Hematopoietic multipotent progenitor cell treated with erythropoietin and hydrocortisone succinate and interleukin-3 and kit ligand, for 4 days (in vitro differentiated cells): ENCODE measurements at places on chromosomes 5 and 9.
A peak's percentile ranks its signal among the peaks of the same experiment; 100 is the strongest.

DNA sequence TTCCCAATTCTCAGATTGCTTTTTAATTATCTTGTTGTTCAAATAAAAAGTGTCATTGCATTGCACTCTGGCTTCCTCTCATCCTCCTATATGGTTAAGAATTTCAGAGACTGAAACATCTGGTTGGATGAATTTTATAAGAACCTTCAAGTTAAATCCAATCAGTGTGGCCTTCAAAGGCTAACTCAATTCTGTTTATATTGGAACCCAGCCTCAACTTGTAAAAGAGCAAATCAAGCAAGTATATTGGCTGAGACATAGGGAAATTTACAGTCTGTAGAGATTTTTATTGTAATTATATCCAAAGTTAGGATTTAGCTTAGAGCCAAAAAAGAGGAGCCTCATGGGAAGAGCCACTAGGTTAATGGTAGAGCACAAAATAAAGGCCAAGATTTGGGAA is 159.9 kb upstream of the FER start:
- DNase-seq: no peak

DNA sequence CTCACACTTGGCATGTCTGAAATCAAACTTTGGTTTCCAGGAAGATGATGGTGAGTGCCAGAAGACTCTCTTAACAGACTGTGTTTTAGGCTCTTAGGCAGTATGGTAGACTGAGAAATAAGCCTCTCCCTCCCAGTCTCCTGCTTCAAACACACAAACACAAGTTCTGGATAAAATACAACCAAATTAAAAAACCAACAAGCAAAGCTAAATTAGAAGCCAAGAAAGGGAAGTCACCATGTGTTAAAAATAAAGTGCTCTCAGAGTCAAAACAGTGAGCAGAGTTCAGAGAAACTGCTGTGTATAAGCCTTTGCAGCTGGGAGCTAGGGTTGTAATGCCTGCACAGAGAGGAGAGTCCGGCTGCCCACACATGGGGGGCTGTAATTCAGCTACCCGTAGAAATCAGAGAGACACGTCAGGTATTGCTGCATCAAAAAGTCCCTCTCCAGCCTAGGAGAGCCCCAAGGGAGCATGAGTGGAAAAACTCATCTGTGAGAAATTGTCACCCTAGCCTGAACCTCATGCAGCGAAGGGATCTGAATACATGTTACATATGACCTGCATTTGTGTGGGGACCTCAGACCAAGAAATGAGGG is 62.6 kb downstream of the ANGPTL2 start:
- DNase-seq: no peak

- DNase-seq: no peak
Observed at GRCh38 chr5:17455942-17456341, 42.1 kb upstream of the TAF11L2 start.

DNA sequence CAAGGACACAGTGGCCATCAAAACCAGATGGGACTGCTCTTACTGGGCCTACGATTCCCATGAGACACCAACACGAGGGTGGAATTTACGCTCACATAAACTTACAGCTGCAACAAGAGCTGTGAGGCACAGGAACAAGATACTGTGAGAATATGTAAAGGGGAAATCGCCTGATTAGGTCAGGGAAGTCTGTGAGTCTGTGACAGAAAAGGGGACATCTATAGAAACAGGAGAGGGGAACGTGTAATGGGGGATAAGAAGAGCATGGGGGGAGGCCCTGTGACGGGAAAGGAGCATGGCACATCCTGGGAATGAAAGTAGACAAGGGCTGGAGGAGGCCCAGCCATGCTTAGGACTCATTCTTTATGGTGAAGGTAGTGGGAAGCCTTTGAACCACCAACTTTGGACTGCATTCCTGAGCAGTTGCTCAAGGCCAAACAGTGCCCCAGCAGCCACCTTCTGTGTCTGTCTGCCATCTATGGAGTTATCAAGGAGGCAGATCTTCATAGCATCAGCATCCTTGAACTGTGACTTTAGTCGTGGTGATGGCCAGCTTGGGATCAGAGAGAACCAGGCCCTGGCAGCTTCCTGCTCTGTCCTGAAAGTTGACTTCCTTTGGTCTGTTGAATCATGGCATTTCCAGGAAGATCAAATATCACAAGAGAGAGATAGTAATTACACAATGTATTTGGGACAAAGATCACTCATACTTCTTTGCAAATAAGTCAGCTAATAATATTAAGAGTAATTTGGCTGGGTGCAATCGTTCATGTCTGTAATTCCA is 87.9 kb upstream of the FAM169A start:
- DNase-seq: no peak

DNA sequence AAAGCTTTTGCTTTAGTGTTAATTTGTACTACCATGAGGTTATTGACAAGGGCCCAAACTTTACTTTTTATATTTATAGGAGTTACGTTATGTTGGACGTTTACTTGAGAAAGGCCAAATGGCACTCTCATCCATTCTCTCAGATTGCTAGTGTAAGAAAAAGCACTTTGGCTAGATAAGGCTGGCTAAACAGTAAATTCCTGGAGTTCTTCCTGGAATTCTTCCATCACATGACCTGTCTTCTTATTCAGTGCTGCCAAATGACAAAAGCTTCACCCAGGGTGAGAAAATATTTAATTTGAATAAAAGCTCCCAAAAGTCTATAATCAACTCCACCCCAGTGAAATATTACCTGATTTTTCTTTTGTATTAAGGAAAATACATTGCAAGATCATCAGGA is 1568.9 kb upstream of the ACO1 start:
- no peak for DNase-seq

DNA sequence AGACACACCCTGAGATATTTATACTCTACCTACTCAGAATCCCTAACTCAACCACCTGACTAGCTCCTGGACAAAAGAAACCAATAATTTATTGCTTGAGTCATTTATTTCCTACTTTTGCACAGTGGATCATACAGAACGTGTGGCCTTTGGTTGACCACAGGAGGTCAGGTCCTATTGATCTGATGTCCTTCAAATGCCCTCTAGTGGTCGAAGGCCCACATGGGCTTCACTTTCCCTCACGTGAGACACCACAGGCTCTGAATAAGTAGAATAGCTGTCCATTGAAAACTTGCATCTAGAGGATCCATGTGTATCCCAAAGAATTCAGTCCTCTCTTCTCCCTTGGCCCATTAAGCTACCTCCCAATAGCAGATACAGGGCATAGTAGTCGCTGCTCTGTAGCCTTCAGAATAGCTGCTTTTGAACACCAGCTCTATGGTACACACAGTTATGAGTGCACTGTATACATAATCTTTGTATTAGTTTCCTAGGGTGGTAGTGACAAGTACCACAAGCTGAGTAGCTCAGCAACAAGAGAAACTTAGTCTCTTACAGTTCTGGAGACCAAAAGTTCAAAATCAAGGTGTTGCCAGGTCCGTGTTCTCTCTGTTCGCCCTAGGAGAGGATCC is 177.6 kb upstream of the SMARCA2 start:
- DNase-seq: peak; percentile 71

GRCh38 chr5:93874491-93874890 is 133.1 kb upstream of the POU5F2 start:
- DNase-seq: no peak

- DNase-seq: peak; percentile 89
Observed at GRCh38 chr5:122182491-122182921, 53.2 kb downstream of the ZNF474 start.

GRCh38 chr5:65244031-65244430 is 237.7 kb downstream of the ADAMTS6 start:
- no peak for DNase-seq

GRCh38 chr5:16921211-16921610 is 14.9 kb downstream of the MYO10 start:
- DNase-seq: no peak

DNA sequence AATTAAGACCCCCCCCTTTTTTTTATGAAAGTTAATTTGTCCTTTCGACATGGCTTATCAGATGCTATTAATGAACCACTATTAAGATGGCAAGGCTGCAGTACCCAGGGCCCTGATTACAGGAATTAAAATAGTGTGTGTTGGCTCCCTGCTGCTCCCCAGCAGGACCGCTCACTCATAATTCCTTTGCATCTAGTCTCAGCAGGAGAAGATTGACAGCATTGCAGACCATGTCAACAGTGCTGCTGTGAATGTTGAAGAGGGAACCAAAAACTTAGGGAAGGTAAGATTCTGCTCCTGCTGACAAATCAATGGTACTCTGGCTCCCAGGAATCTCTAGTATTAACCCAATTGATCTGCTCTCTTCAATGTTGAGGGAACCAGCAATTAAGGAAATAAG is 61.0 kb downstream of the STX17 start:
- no peak for DNase-seq

GRCh38 chr5:102223542-102224477 is 72.3 kb downstream of the SLCO4C1 start:
- DNase-seq: peak; percentile 83

- no peak for DNase-seq
Observed at GRCh38 chr5:105460721-105461120, 1898.1 kb upstream of the NUDT12 start.

GRCh38 chr5:135112008-135112725 is 78.1 kb upstream of the PITX1 start:
- no peak for DNase-seq

GRCh38 chr5:139760066-139761056 is 35.2 kb upstream of the PSD2 start:
- no peak for DNase-seq

GRCh38 chr9:98230789-98231188 is 24.7 kb downstream of the TBC1D2 start:
- no peak for DNase-seq

DNA sequence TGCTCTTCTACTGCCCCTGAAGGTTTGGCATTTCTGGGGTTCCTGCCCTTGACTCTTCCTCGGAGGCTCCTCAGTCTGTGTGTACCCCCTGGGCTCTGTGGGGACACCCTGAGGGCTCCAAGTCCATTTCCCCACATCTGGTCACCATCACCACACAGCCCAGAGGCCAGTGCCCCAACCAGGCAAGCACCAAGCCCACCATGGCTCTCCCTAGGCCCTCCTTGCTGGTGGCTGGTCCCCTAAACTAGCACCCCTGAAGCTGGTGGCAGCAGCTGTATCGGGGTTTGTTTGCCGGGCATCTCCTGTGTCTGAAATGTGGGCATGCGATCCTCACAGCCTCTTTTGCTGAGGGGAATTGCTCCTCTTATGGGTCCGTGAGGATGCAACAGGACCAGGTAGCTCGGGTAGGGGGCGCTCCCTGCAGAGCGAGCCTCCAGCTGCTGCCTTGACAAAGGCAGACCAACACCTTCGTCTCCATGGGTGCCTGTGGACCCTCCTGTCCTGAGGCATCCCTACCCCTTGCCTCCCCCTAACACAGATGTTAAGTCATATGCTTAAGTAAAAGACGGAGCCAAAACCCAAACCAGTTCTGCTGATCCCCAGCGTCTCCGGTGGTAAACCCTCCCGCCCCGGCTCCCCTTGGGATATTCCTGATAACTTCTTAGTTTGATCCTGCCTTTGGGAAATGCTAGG is 138.9 kb upstream of the IRX4 start:
- DNase-seq: no peak

DNA sequence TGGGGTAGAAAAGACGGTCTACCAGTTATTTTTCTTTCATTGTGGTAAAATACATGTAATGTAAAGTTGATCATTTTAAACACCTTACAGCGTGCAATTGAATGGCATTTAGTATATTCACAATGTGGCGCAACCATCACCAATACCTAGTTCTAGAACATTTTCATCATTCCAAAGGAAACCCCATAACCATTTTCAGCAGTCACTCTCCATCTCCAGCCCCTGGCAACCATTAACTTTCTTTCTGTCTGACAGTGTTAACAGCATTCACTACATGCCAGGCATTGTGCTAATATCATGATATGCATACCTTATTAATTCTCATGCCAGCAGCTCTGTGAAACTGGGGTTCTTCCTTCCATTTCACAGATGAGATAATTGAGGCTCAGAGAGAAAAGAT is 32.0 kb downstream of the PTGS1 start:
- DNase-seq: no peak

DNA sequence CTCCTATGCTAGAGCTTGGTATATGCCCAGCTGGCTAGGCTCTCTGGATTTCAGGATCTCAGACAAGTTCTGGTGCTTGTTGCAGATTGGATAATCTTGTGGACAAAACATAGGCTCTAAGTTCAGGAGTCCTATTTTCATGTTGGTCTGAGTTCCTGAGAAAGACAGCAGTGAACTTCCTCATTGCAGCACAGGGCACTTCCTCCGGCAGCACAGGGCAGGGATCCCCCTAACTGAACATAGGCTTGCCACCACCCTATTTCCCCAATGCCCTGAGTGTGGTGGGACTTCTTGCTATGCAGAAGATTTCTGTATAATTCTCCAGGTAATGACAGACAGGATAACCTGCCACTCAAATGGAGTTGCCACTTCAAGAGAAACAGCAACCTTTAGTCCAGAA is 220.1 kb downstream of the PIK3R1 start:
- DNase-seq: peak; percentile 72

GRCh38 chr9:83355024-83355444 is 183.2 kb downstream of the FRMD3 start:
- DNase-seq: peak; percentile 13

GRCh38 chr5:97547999-97548738 is 365.1 kb upstream of the RIOK2 start:
- DNase-seq: peak; percentile 57

- no peak for DNase-seq
Observed at GRCh38 chr5:34503379-34504253, 152.5 kb upstream of the RAI14 start.

DNA sequence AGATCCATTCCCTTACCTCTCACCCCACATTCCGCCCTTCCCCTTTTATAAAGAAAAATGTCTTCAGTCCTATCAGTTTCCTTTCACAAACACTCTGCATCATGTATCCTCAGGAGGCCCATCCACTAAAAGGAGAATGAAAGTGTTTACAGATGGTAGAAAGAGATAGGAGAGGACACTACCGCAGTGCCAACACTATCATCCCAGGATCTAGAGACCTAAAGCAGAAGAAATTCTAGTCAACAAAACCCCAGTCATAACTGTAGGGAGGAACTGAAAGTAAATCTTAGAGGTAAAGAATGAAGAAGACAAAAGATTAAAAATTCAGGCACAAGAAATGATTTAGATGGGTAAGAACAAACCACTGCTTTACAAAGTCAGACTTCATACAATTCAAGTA is 114.1 kb downstream of the MLLT3 start:
- DNase-seq: peak; percentile 70

- DNase-seq: no peak
Observed at GRCh38 chr9:133105461-133105770, 15.6 kb downstream of the RALGDS start.

GRCh38 chr9:114291886-114292590 is 30.9 kb upstream of the ORM1 start:
- DNase-seq: no peak

DNA sequence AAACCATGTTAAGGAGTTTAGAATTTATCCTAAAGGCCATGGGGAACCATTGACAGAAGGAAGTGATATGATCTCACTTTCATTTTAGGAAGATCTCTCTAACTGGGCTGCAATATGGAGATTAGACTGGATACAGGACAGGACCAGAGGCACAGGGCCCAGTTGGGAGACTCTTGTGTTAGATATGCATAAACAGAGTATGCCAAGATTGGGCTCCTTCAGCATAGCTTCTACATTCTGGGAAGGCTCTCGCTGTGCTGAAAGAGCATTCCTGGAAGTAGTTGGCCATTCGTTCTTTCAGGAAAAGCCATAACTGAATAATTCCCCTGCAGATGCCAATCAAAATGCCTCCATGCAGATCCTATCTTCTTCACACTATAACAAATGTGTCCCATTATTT is 204.5 kb downstream of the CWC27 start:
- DNase-seq: no peak
